GM23248 (cell line): ENCODE measurements at places on chromosomes 1 and 21. TPM values are rescaled to one million over a fixed set of nuclear protein-coding genes. Genes with fewer than 3 reads are reported as not detected.

Gene C1orf56
- 15.8 and 17.7 TPM in 2 replicates for polyA plus RNA-seq

Gene PLA2G5
- polyA plus RNA-seq = 0.16 and 0.33 TPM in 2 replicates

Gene S100A12
- polyA plus RNA-seq = not detected in 2 replicates

Gene PADI4
- not detected in 2 replicates for polyA plus RNA-seq

Gene GREM2
- 83.8 and 86.5 TPM in 2 replicates for polyA plus RNA-seq

Gene UBASH3A
- polyA plus RNA-seq = not detected in 2 replicates

Gene OR10J1
- polyA plus RNA-seq = not detected in 2 replicates

Gene CLDN14
- polyA plus RNA-seq = 0.28 TPM in 1 of 2 replicates, not detected in the other

Gene SPATA1
- 0.68 and 1.0 TPM in 2 replicates for polyA plus RNA-seq

Gene LCK
- 0.24 TPM in 1 of 2 replicates, not detected in the other for polyA plus RNA-seq

Gene LCA5L
- 2.4 and 3.0 TPM in 2 replicates for polyA plus RNA-seq

Gene LDLRAD2
- polyA plus RNA-seq = 8.5 and 13.2 TPM in 2 replicates

Gene KIAA1614
- polyA plus RNA-seq = 1.3 and 2.7 TPM in 2 replicates

Gene REN
- polyA plus RNA-seq = not detected in 2 replicates

Gene TMEM200B
- polyA plus RNA-seq = 5.1 and 6.3 TPM in 2 replicates

Gene STIL
- 5.6 and 7.2 TPM in 2 replicates for polyA plus RNA-seq

Gene FCRL5
- not detected in 2 replicates for polyA plus RNA-seq

Gene SIK1
- polyA plus RNA-seq = 0.29 TPM in 1 of 2 replicates, not detected in the other

Gene TNFSF18
- 0.11 TPM in 1 of 2 replicates, not detected in the other for polyA plus RNA-seq

Gene HPCAL4
- polyA plus RNA-seq = not detected in 2 replicates

Gene ETV3L
- not detected in 2 replicates for polyA plus RNA-seq

Gene CCDC190
- polyA plus RNA-seq = not detected in 2 replicates

Gene BCAR3
- 62.2 and 65.1 TPM in 2 replicates for polyA plus RNA-seq

Gene TNFRSF8
- 0.14 and 0.23 TPM in 2 replicates for polyA plus RNA-seq

Gene GJB5
- polyA plus RNA-seq = 0.23 and 0.33 TPM in 2 replicates

Gene DYNLT5
- 1.7 and 3.0 TPM in 2 replicates for polyA plus RNA-seq

Gene ATAD3A
- 42.8 and 44.9 TPM in 2 replicates for polyA plus RNA-seq

Gene ATP1A4
- not detected in 2 replicates for polyA plus RNA-seq

Gene ASAP3
- 13.9 and 14.1 TPM in 2 replicates for polyA plus RNA-seq

Gene PCAT6
- polyA plus RNA-seq = 9.4 and 13.9 TPM in 2 replicates

Gene BCL2L15
- not detected in 2 replicates for polyA plus RNA-seq

Gene CTSK
- 81.4 and 92.1 TPM in 2 replicates for polyA plus RNA-seq

Gene SDHB
- 124 and 132 TPM in 2 replicates for polyA plus RNA-seq

Gene PTAFR
- polyA plus RNA-seq = 0.08 TPM in 1 of 2 replicates, not detected in the other

Gene NID1
- polyA plus RNA-seq = 79.1 and 82.0 TPM in 2 replicates

Gene PTGFRN
- 14.7 and 15.2 TPM in 2 replicates for polyA plus RNA-seq

Gene SETDB1
- polyA plus RNA-seq = 9.7 and 10.2 TPM in 2 replicates

Gene NR5A2
- 0.06 TPM in 1 of 2 replicates, not detected in the other for polyA plus RNA-seq

Gene LCE1F
- polyA plus RNA-seq = 1.1 and 1.8 TPM in 2 replicates

Gene AKT3
- polyA plus RNA-seq = 8.1 and 9.1 TPM in 2 replicates

Gene LRRC7
- 0.29 and 0.66 TPM in 2 replicates for polyA plus RNA-seq

Gene STXBP3
- 43.7 and 46.4 TPM in 2 replicates for polyA plus RNA-seq

Gene GSTM5
- polyA plus RNA-seq = 2.5 and 3.8 TPM in 2 replicates

Gene RCSD1
- 0.15 and 0.23 TPM in 2 replicates for polyA plus RNA-seq

Gene CLCA4
- polyA plus RNA-seq = not detected in 2 replicates

Gene RPTN
- polyA plus RNA-seq = 0.05 TPM in 1 of 2 replicates, not detected in the other

Gene KRTAP19-1
- not detected in 2 replicates for polyA plus RNA-seq

Gene GJA5
- 1.8 and 1.9 TPM in 2 replicates for polyA plus RNA-seq

Gene MTR
- 15.9 and 17.2 TPM in 2 replicates for polyA plus RNA-seq

Gene DENND2C
- 2.8 and 3.3 TPM in 2 replicates for polyA plus RNA-seq

Gene ODF2L
- polyA plus RNA-seq = 46.9 and 50.0 TPM in 2 replicates

Gene PRPF38A
- 27.0 and 27.3 TPM in 2 replicates for polyA plus RNA-seq

Gene FAM89A
- polyA plus RNA-seq = 2.4 and 3.1 TPM in 2 replicates

Gene SLC45A3
- polyA plus RNA-seq = 0.18 and 0.38 TPM in 2 replicates

Gene GPR37L1
- polyA plus RNA-seq = 0.03 TPM in 1 of 2 replicates, not detected in the other
